Karpas-422 (cell line): ENCODE measurements at places on chromosomes 2 and 18.

- DNase-seq = no peak
Measured at GRCh38 chr2:181172676-181173075, 192.3 kb downstream of the UBE2E3 start.

DNA sequence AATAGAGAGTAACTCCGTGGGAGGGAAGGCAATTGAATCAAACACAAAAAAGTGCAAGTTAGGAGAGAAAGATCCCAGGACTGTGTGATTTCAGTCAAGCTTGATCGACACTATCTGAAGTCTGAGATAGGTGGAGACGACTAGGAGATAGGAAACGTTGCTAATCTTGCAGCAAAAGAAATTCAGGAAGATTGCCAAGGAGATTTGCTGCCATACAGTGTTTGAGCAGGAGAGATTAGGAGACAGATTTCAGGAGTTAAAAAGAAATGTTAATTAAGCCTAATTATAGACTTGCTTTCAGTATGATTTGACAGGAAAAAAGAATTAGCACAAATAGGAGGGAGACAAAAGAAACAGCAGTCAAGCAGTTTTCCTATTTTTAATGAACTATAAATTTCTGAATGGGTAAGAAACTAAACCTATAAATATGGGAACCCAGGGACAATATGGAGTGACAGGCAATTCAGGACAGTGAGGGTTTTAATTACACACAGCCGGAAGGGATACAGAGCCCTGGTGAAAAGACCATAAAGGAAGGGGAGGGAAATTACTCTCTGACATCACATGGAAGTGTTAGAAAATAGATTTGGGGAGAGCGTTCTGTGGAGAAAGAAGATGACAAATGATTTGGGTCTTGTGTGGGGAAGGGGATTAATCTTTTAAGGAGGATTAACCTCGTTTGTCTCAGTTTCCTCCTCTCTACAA, 72.6 kb downstream of the SUCLG1 start:
- DNase-seq = no peak

- no peak for DNase-seq
Measured at GRCh38 chr18:9172506-9173127, 36.0 kb downstream of the ANKRD12 start.

DNA sequence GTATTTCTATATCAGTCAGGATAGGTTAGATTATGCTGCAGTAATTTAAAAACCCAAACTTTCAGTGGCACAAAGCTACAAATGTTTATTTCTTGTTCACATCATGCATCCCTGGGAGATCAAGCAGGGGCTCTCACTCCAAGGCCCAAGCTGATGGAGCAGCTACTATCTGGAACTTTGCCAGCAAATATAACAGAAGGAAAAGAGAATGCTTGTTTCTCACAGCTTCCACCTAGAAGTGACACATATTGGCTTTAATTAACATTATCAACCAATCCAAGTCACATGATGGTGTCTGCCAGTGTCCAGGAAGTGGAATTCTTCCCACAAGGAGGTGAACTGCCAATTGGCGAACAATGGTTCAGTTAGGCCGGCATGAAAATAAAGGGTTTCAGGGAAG, 306.9 kb downstream of the BCL11A start:
- DNase-seq = no peak

- DNase-seq = no peak
Measured at GRCh38 chr2:133574620-133575019, 6.4 kb upstream of the NCKAP5 start.

GRCh38 chr2:165778187-165778556, 15.9 kb downstream of the GALNT3 start:
- no peak for DNase-seq

GRCh38 chr2:174771136-174771535, 6.9 kb upstream of the CHRNA1 start:
- DNase-seq = no peak

DNA sequence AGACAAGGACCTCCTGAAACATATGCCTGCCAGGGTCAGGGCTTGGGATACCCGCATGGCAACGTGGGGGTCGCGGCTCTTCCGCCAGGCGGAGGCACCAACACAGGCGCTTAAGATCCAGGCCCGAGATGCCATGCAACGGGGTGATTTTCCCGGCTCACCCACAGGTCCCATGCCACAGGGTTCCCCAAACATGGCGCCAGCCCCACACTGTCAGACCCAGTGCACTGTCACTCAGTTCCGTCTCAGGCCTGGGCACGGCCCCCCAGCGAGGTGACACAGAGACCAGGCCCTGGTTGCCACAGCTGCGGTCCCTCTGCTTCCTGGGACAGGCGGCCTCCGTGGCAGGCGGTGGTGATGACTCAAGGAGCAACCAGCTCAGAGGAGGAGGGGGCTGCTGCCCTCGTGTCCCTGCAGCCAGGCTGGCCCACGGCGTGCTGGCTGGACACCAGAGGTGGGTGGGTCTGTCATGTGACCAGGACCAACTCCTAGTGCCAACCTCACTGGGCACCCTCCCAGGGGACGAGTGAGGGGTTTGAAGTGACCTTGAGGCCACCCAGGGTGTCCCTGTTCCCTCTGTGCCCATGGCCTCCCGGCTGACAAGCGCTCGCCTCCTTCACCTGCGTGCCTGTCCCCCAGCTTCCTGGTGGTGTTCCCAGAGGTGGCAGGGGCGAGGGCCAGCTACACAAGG, 4.9 kb downstream of the PDCD1 start:
- no peak for DNase-seq
